ENCODE measurements at places on chromosomes 6 and 20. TPM values are rescaled to one million over a fixed set of nuclear protein-coding genes. Genes with fewer than 3 reads are reported as not detected.

CYP21A2 gene
- total RNA-seq, result 2.0 TPM

DNA sequence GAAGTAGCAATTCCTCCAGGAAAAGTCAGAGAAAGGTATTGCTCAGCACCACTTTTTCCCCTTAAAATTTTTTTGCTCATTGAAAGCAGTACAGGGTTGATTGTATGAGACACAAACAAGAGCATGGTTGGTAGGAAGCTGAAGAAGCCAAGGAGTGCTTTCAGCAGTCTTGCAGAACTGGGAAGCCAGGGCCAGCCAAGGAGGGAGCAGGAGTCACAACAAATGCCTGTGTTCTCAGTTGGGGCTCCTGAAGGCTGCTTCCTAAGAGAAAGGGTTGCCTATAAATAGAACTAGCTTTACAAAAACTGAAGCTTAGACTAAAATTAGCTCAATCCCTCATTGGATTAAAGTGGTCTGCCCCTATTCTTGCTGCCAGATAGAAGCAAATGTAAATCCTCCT, 3.3 kb upstream of the THEMIS start:
- no peak for DNase-seq

GRCh38 chr20:48310305-48310704, 517.5 kb downstream of the PREX1 start:
- no peak for DNase-seq

GTSF1L gene
- total RNA-seq, result not detected
